Ecto neural progenitor cell (in vitro differentiated cells): ENCODE measurements at places on chromosomes 1 and 21.

GRCh38 chr1:92567211-92567868 lies 80.6 kb upstream of the GFI1 start:
- no peak for DNase-seq

GRCh38 chr1:200415789-200416593 lies 6.2 kb upstream of the ZNF281 start:
- DNase-seq: no peak

GRCh38 chr1:109891930-109892329 lies 18.7 kb upstream of the CSF1 start:
- DNase-seq: no peak

- DNase-seq: no peak
Observed at GRCh38 chr1:63670164-63670563, 77.0 kb downstream of the PGM1 start.

DNA sequence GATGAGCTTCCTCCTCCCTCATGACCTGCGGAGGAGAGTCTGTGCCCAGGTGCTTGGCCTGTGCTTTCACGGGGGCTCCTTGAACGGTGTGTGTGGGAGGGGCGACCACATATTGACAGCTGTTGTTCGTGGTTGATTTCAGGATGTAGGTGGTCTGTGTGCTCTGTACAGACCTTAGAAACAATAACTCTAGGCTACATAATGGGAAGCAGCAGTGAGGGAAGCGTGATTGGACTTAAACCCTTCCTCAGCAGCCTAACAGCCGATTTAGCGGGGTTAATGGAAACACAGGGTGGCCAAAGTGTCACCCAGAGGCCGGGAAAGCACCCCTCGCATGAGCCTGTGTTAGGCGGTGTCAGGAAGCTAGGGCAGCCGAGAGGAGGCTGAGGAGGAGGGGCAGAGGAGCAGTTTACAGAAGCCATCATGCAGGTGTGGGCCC lies 56.0 kb downstream of the TBCE start:
- DNase-seq: no peak

DNA sequence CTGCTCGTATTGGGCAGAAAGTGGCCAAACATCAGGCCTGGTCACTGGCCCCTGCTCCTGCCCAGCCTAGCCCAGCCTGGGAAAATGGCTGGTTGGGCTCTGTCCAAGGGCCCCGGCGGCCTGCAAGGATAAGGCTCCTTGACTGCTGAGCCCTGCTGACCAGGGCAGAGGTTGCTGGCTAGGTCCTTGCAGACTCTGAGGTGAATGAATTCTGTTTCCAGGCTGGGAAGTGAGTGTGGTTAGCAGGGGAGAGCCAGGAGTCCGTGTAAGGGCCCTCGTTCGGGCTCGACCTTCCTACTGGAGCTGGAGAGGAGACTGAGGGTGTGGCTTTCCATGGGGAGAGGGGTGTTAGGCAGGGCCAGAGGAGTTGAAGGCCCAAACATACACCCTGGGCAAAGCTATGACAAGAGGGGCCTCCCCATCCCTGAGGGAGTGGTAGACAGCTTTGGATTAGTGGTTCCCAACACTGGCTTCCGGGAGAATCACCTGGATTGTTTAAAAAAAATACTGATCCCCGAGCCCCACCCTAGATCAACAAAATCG lies 20.6 kb downstream of the CSF1 start:
- peak; percentile 94 for DNase-seq
